Testis (tissue), 5 donors: ENCODE measurements at places on chromosomes 7 and 10. TPM values are rescaled to one million over a fixed set of nuclear protein-coding genes. Genes with fewer than 3 reads are reported as not detected.

Gene LZTS2
- total RNA-seq: 158 TPM

Gene ITIH2
- total RNA-seq: 0.37 TPM

Gene ACBD7
- total RNA-seq: 7.7 TPM

Gene IFIT1B
- total RNA-seq: not detected

Gene FRMD4A
- 18.7 TPM for total RNA-seq

Gene TRIL
- 0.99 TPM for total RNA-seq

Gene OPN1SW
- not detected for total RNA-seq

Gene GRID2IP
- 1.1 TPM for total RNA-seq

Gene LRMDA
- 7.6 TPM for total RNA-seq

Gene NEBL
- total RNA-seq: 15.5 TPM

Gene AQP1
- 15.2 TPM for total RNA-seq

Gene NUTM2E
- 0.16 TPM for total RNA-seq

Gene SAP25
- total RNA-seq: 28.4 TPM

Gene UCMA
- total RNA-seq: not detected

Gene PWWP2B
- total RNA-seq: 45.1 TPM

Gene CPA2
- 1.4 TPM for total RNA-seq

Gene WDR11
- 58.7 TPM for total RNA-seq

Gene FAM25C
- total RNA-seq: not detected

Gene PLEKHS1
- 1.1 TPM for total RNA-seq

Gene CDHR3
- total RNA-seq: 3.8 TPM

Gene PPIF
- 106 TPM for total RNA-seq
